Endothelial cell (in vitro differentiated cells): ENCODE measurements at places on chromosomes 3 and 15.

DNA sequence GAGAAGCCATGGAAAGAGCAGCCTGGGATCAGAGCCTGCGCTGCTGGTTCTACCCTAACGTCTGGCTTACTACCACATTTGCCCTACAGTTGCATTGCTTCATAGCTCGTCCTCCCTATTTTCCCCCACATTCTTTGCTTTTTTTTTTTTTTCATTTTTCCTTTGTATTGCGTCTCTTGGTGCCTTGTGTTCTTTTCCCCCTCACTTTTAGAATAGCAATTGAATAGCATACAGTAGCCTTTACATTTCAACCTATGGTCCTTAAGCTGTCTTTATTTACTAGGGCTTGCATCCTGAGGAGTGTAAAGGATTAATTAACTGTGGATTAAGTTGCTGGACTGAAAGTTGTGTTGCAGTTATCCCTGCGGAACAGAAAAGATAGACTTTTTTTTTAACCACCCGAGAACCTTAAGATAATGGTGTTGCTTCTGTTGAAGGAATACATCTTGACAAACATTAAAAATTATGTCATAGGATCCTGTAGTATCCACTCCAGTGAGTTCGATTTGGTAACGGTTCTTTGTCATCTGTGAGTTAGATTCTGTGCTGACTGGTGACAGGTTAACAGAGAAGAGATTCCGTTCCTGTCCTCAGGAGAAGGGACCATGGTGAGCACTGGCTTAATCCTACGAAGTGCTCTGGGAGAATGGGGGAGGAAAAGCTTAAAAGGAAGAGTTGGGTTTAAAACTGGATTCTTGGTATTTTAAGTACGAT, 417.4 kb upstream of the NAALADL2 start:
- DNase-seq: no peak

GRCh38 chr3:130971208-130971607, 55.4 kb downstream of the ASTE1 start:
- DNase-seq: no peak

DNA sequence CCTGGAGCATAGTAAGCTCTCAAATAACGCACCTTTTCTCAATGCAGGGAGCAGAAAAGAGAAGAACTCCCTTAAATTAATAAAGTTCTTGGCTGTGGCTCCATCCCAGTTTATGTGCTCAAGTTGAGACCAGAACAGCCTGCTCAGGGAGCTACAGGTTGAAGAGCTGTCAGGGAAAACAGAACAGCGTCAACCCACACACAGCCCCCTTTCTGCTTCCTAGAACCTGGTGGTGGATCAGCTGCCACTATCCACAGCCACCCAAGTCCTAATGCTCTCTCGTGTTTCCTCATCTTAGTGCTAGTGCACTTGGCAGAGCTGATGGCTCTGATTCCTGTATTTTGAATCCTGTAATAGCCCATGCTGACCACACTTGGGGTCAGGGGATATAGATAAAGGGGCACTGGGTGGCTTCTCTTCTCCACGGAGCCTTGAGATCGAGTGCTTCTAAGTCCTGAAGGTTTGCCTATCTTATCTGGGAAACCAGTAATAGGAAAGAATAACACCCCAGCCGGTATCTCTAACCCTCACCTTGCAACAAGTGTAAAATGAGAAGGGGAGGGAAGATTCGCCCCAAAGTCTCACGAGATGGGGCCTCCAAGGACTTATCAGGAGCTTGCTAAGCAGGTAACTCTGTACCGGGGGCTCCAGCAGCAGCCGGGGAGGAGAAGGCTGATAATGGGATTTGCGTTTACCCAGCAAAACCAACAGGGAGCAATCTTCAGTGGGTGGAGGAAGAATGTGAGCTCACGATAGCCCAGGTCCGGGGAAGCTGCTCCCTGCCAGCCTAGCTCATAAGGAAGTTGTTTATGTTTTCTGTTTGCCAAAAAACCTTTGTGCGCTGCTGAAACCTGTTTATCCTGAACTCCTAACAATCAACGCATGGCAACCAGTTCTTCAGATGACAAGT, 136.2 kb upstream of the ICE2 start:
- DNase-seq: peak; percentile 16

DNA sequence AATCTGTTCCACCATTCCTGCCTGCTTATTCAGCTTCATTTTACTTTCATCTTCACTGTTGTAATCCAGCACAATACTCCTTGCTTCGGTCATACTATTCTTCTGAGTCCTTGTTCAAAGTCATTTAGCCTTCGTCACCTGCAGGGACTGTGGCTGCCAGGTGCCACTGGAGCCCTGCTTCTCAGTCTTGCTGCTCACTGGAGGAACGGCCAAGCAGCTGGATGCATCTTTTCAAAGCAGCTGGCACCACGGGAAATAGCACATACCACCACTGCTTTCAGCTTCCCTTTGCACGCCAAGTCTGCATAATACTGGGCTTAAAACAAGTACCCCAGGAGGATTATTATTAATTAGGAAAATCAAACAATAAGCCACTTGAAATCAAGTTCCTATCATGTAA, 287.6 kb downstream of the BCHE start:
- DNase-seq: no peak

DNA sequence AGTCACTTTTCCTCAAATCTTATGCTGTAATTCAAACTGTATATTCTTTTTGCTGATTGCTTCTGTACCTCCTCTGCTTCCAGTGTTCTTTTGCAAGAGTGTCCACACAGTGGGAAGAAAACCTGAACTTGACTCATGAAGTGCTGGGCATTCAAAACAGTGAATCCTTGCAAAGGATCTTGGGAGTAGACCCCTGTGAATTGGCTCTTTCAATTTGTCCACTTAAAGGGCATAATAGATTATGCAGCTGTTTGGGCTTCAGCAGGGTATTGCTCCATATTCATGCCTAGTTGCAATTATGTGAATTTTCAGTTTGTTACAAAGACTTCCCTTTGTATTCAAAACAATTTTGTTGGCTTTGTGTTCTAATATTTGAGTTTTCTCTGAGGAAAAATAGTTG, 11.4 kb downstream of the ZFAND6 start:
- DNase-seq: no peak
